ENCODE measurements at places on chromosomes 6 and 20.

GRCh38 chr6:158715330-158716311 is 65.8 kb downstream of the SYTL3 start:
- H3K27me3 ChIP-seq: no peaks in the 10 kb centered on the region
- no peak overlapping the region for H3K27ac ChIP-seq
- H3K36me3 ChIP-seq: peaks cover 88% of the 10 kb centered on the region

- peaks cover 20% of the 10 kb centered on the region for H3K4me1 ChIP-seq
- peaks cover 27% of the 10 kb centered on the region for H3K27me3 ChIP-seq
- peaks cover 8% of the 10 kb centered on the region for H3K36me3 ChIP-seq
- no peak overlapping the region for H3K27ac ChIP-seq
These were observed 49.7 kb upstream of the SNX9 start for GRCh38 chr6:157773248-157773773.

GRCh38 chr6:35330541-35331119 is 11.7 kb upstream of the PPARD start:
- H3K36me3 ChIP-seq: peaks cover 42% of the 10 kb centered on the region
- peaks cover 20% of the 10 kb centered on the region for H3K27me3 ChIP-seq
- H3K27ac ChIP-seq: no peak overlapping the region
- DNase-seq: no peak

DNA sequence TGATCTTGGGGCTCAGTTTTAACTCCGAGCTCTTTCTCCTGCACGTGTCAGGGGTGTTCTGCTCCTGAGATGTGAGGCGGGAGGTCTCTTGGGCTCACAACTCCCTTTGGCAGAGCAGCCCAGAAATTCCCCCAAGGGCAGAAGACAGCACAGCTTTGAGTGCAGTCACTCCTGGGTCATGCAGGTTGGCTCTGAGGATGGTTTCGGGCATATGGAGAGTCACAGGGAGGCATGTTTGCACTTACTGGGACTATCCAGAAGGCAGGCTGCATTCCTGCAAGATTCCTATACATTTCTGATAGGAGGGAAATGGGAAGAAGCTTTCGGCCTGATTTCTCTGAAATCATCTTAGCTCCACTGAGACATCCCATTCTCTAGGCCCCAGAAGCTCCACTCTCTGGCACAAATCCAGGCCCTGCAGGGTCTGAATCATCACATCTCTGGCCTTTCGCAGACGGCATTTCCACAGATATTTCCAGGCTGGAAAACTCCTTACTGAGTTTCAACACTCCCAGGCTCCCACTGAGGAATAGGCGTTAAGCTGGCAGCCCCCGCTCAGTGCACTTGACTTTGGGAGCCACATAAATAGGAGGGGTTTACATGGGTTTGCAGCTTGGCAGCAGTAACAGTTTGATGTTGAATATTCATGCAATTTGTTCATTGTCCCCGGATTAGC is 39.7 kb downstream of the AGPAT4 start:
- no peaks in the 10 kb centered on the region for H3K27me3 ChIP-seq
- no peak overlapping the region for H3K4me3 ChIP-seq
- no peak overlapping the region for H3K27ac ChIP-seq
- no peak for DNase-seq
- H3K4me1 ChIP-seq: peaks cover 25% of the 10 kb centered on the region

DNA sequence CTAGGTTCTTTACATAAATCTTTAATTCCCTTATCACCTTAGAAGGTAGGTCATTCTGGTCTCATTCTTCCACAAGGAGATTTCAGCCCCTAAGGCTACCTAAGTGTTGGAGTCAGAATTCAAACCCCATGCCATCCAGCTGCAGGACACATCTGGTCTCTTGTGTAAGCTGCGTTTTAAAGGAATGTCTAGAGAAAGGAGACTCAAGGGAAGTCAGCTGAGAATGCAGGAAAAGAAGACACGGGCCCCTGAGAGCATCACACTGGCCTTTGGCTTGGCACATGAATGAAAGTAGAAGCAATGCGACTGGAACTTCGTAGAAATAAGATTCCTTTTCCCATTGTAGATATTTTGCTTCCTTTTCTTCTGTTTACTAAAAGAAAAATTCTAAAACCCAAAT is 76.7 kb upstream of the SYNJ2 start:
- H3K4me3 ChIP-seq: no peak overlapping the region
- DNase-seq: no peak
- no peaks in the 10 kb centered on the region for H3K27me3 ChIP-seq
- peaks cover 47% of the 10 kb centered on the region for H3K36me3 ChIP-seq
- H3K27ac ChIP-seq: no peak overlapping the region
- peaks cover 15% of the 10 kb centered on the region for H3K4me1 ChIP-seq

- H3K36me3 ChIP-seq: no peaks in the 10 kb centered on the region
- H3K4me1 ChIP-seq: peaks cover 58% of the 10 kb centered on the region
- no peak for DNase-seq
- H3K27ac ChIP-seq: no peak overlapping the region
These were observed 570 bp downstream of the RAB44 start for GRCh38 chr6:36698196-36698595.

DNA sequence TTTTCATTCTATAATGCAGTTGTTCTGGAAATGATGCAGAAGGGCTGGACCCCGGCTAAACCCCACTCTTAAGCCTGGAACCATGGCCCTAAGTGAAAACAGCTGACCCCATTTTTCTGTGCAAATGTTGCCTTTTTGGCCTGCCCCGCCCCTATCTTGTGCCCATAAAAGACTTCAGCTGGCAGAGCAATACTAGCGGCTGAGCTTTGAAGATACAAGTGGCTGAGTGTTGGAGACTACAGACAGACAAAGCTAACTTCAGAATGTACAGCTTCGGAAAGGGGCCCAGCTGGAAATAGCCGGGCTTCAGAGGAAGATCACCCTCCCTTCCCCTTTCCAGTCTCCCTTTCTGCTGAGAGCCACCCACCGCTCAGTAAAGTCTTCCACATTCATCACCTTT is 258.6 kb upstream of the SPTLC3 start:
- H3K27ac ChIP-seq: no peak overlapping the region
- no peaks in the 10 kb centered on the region for H3K27me3 ChIP-seq
- no peaks in the 10 kb centered on the region for H3K4me1 ChIP-seq
- H3K36me3 ChIP-seq: no peaks in the 10 kb centered on the region
- DNase-seq: no peak
